NB4 (cell line): ENCODE measurements at places on chromosomes 3 and 15.

GRCh38 chr3:126636436-126636835 is 18.5 kb downstream of the TXNRD3 start:
- no peak for DNase-seq

DNA sequence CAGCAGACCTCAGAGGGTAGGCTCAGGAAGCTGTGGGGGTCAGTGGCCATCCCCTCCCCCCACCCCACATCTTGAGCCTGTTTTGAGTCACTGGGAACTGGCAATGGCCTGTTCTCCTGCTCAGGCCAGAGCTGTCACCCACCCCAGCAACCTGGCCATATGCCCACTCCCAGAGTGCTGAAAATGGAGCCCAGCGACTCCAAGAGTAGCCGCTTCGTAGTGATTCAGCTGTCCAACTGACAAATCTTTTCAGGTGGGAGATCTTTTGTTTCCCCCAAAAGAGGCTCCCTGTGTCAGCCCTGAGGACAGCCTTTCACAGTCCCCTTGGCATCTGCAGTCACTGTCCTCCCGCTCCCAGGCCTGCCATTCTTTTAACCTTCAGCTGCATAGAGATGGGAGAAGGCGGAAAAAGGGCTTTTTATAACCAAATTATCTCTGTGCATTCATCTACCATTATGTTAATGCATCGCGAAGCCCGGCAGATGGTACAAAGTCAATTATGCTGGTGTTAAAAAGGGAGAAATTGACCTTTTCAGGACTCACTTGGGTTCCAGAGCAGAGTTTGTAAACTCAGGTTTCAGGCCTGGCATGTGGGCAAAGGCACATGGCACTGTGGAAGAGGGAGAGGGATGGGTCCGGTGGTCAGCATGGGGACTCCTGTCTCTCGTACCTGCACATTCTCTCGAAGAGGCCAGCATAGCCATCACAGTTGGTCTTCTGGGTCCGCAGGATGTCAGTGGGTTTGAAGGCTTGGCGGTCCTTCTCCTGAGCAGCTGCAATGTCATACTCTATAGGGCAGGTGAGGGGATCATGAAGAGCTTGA is 32.1 kb downstream of the KY start:
- no peak for DNase-seq

DNA sequence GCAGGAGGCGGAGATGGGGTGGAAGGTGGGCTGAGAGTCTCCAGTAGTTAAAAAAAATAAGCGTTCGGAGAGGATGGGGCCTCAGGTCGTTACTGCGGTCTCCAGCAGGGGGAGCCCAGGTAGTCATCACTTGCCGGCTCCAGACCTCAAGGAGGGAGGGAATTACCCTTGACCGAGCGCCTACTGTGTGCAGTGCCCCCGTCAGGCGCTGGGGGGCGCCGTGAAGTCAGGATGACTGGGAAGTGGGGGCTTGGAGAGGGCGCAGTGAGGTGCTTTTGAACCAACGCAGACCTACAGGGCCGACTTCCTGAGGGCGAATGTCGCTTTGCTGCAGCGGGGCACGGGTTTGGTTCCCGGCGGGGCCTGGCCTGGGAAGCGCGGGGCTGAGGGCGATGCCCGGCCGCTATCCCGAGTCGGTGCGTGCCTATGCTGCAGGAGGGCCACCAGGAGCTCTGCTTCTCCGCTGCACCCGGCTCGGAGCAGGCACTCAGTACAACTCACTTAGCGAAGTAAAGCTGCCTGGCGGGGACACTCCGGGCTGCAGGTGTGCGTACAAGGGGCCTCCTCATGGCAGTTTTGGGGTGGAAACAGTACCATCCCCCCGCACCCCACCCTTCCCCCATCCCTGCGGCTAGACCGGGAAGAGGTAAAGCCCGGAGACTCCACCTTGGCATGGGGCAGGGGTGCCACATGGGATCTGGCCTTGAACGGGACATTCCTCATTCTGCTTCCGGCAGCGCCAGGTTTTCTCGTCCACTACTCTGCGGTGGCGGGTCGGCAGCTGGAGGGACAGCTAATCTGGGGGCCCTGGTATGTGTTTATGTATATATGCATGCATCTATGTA is 79.8 kb downstream of the RHCG start:
- peak; percentile 88 for DNase-seq

DNA sequence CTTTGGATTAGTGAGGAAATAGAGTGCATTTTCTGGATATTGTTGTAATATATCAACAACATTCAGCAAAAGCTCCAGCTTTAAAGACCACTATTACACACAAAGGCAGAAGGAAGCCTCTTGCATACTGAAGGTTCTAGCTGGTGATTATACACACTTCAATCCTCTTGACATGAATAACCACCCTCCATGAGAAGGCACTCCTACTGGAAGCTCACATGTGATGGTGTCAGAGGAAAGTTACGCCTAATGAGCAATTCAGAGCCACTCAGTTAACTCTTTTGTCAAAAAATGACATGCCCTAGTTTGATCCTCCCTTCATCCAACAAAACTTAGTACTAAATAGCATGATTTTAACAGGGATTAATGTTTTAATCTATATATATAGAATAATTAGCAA is 124.6 kb upstream of the LYSMD4 start:
- DNase-seq, result no peak

DNA sequence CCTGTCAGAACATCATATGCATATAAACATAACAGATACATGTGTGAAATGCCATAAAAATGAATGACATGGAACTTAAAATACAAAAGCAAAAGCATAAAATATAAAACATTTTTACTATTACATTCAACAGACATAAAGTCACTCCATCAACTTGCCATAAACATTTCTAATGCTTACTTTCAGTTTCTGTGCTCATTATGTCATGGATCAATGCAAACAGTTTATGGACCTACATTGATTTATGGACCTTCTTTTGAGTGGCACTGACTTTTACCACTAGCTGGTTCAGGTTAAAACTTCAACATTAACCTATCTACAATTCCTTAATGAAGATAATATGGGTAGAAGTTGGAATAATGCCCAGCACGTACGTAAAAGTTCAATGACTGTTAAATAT is 577.4 kb upstream of the LMCD1 start:
- no peak for DNase-seq

DNA sequence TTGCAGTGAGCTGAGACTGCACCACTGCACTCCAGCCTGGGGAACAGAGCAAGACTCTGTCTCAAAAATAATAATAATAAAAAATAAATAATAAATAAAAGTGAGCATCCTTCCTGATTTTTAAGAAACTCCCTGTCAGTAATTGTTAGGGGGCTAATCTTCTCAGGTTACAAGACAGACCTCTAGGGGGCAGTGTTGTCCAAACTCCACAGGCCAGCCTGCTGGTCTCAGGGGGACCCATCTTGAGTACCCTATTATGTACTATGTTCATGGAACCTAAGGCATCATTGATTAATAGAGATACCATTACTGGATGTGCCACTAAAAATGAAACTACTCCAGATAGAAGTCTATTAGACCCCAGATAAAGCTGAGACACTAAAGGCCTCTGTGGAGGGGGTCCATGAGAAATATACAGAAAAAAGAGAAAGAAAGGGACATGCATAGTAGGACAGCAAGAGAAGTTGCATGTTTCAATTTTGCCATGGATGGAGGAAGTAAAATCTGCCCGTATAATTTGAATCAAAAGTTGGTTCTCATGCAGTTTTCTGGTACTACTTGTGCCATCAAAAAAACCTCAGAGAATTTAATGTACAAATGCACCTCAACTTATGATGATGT is 85.5 kb upstream of the CDV3 start:
- DNase-seq, result peak; percentile 58

GRCh38 chr3:3799173-3800079 is at the start of gene LRRN1:
LRRN1 (plus strand) TSS chr3:3799431; CDS start chr3:3844642, 45,211 bp downstream.
- no peak for DNase-seq

- DNase-seq, result no peak
These were observed 202.3 kb downstream of the NEK10 start for GRCh38 chr3:27166888-27167287.

GRCh38 chr3:21879184-21879886 is 128.3 kb upstream of the ZNF385D start:
- DNase-seq, result no peak

GRCh38 chr3:108907194-108907593 is 46.5 kb downstream of the GUCA1C start:
- no peak for DNase-seq
